Activated CD4-positive, alpha-beta T cell treated with anti-CD3 and anti-CD28 coated beads, Interleukin-2, amount 50 U/mL, for 16 hours (primary cell): ENCODE measurements at places on chromosomes 5 and 9.
A peak's percentile ranks its signal among the peaks of the same experiment; 100 is the strongest.

GRCh38 chr5:80129146-80129545, 94.0 kb downstream of the THBS4 start:
- DNase-seq: no peak

GRCh38 chr5:175750511-175750931, 92.7 kb downstream of the HRH2 start:
- no peak for DNase-seq

DNA sequence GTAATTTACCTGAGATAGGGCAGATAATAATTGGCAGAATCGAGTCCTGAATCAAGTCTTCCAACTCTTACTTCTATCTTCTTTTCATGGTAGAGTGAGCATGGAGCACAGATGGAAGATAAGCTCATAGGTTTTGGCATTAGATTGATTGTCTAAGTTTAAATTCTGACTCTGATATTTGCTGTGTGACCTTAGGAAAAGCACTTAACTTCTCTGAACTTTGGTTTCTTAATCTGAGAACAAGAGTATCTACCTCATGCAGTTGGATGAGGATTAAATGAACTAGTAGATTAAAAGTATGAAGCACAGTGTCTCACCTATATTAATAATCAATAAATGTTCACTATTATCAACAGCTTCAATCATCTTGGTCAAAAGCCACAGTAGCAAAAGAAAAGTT, 9.4 kb upstream of the ASTN2 start:
- no peak for DNase-seq

DNA sequence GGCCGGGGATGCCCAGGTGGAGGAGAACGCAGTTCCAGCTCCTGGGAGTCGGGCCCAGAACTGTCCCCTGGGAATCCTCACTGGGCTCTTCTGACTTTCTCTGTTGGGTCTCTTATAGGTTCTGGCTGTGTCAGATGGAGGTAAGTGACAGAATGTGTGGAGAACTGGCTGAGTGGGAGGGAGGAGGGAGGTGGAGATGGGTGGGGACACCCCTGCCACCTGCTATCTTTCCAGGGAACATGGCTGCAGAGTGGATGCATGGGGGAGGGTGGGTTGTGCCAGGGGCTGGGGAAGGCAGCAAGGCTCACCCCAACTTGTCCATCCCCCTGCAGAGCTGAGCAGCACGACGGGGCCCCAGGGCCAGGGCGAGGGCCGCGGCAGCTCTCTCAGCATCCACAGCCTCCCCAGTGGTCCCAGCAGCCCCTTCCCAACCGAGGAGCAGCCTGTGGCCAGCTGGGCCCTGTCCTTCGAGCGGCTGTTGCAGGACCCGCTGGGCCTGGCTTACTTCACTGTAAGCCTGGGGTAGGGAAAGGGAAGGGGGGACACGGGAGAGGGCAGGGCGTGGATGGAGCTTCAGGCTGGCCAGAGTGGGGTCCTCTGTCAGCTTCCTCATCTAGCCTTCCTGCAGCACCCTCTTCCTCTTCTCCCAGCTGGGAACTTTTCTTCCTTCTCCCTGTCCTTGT, 8.3 kb downstream of the RGS14 start:
- no peak for DNase-seq

DNA sequence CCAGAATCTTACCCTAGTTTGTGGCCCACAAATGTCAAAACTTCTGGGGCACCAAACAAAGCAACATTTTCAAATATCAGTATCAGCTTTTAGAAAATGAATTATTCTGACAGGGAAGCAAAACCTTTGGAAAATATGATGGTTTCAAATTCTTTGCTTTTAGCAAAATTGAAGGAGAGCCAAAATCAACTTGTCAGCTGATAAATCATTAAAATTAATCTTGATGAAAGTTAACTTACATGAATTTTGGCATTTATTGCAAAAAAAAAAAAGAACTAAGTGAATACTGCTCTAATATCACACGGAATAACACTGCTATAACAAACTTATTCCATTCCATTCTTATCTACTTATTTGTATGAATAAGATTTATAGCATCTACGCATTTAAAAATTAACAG, 158.1 kb upstream of the TARS1 start:
- DNase-seq: no peak

DNA sequence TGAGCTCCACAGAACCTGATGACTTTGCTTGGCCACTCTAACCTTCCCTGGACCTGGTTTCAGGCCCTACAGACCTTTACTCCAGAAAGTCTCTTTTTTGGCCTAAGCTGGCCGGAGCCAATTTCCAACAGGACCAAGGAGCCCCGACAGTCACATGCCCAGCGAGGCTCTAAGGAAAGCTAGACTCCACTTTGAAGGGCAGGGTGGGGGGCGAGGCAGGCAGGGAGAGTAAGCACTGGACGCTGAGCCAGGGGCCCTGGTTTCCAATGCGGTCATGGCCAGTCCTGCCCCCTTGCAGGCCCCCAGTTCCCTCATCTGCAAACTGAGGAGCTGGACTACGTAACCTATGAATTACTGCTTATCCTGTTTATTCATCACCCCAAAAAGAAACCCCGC, 65.2 kb downstream of the ADAMTS2 start:
- DNase-seq: no peak

DNA sequence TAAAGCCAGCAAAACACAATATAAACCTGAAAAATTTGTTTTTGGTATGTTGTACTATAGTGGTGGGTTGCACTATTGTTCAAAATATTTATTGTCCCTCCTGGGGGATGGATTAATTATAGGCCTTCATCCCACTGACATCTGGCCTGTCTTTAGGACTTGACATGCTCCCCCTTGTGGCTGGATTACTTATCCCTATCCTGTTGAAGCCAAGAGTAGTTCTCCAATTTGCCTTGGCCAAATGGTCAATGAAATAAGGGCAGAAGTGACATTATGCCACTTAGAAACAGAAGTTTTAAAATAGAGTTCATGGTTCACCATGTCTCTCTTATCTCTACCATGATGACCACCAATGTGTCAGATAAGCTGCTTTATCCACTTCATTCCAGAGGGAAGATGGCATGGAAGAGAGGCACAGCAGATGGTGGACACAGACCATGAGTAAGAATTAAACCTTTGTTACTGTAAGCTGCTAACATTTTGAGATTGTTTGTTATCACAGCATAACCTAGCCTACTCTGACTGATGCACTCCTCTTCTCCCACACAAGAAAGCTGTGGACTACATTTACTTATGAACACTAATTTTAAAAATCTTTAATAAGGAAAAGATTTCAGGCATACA, 29.2 kb upstream of the ARHGEF28 start:
- DNase-seq: peak; percentile 18

- no peak for DNase-seq
Observed at GRCh38 chr9:33048054-33048465, 23.0 kb downstream of the DNAJA1 start.

DNA sequence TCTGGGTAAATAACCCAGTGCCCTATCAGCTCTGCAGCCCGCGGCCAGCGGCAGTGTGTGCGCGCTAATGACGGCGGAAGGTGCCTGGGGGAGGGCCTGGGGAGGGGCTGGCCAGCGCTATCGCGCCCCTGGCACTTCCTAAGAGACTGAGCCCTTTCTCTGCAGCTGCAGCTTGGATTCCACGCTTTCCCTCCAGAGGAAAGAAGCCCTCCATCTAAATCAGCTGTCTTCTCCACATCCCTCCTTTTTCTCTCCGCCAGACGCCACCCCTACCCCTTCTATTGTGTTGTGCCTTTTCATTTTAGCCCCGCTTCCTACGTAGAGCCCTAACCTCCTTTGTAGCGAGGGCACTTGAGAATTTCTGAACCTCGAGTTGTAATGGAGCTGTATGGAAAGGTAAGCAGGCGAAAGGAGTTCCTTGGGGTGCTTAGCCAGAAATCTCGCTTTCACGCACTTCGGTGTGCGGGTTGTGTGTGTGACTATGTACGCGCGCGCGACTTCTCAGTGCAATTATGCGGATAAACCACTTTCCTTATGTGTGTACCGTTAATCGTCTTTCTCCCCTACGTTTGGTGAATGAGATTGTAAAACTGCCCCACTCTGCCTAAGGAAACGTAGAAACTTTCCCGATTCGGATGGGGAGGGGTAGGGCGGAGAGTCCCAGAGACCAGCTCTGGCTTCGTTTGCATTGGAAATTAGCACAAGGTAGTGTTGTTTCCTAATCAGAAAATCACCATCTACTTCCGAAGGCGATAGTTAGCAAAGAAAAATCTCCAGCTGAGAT, 664 bp upstream of the RAB3C start:
- no peak for DNase-seq

DNA sequence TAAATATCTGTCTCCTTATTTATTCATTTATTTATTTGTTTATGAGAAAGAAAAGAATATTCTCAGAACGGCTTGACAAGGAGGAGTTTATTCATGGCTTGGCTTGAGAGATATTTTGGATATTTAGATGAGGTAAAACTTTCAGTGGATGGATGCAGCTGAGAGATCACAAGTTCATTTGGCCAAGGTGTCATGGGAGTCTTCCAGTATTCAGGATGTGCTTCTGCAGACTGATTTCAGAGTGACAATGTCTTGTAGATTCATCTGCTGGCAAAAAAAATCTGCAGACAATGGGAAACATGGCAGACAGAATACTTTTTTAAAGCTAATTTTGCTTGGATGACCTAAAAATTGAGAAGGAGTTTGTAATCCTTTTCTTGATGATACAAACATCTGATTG, 38.5 kb downstream of the XRCC4 start:
- no peak for DNase-seq

GRCh38 chr5:7991125-7991821, 122.3 kb downstream of the MTRR start:
- DNase-seq: no peak

GRCh38 chr5:57488215-57488955, 5.8 kb upstream of the ACTBL2 start:
- no peak for DNase-seq

- DNase-seq: peak; percentile 8
Observed at GRCh38 chr9:121322037-121322736, 47.9 kb downstream of the STOM start.

DNA sequence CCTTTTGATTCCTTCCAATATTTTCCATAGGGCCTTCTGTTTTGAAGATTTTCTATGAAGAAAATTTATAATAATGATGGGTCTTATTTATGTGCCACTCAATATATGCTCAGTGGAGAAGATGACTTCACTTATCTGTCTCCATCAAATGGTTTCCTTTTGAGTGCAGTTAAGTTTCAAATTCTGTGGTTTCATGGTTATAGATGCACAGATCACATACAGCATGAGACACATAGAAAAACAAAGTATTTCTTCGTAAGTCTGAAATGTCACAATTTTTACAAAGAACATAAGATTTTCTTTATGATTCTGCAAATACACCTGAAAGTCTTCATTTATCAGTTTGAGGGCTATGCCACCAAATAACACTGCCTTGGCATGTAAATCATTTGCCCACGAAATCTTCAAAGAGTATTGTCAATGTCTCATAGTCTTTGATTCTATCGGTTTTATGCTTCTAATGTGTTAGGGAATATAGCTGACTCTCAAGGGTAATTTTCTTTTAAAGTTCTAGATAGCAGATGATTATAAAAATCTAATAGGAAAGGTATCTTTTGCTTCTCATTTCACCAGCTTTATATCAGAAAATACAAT, 14.1 kb downstream of the CFAP95 start:
- peak; percentile 64 for DNase-seq

- peak; percentile 81 for DNase-seq
Observed at GRCh38 chr9:109918339-109919163, 138.6 kb downstream of the PALM2AKAP2 start.

DNA sequence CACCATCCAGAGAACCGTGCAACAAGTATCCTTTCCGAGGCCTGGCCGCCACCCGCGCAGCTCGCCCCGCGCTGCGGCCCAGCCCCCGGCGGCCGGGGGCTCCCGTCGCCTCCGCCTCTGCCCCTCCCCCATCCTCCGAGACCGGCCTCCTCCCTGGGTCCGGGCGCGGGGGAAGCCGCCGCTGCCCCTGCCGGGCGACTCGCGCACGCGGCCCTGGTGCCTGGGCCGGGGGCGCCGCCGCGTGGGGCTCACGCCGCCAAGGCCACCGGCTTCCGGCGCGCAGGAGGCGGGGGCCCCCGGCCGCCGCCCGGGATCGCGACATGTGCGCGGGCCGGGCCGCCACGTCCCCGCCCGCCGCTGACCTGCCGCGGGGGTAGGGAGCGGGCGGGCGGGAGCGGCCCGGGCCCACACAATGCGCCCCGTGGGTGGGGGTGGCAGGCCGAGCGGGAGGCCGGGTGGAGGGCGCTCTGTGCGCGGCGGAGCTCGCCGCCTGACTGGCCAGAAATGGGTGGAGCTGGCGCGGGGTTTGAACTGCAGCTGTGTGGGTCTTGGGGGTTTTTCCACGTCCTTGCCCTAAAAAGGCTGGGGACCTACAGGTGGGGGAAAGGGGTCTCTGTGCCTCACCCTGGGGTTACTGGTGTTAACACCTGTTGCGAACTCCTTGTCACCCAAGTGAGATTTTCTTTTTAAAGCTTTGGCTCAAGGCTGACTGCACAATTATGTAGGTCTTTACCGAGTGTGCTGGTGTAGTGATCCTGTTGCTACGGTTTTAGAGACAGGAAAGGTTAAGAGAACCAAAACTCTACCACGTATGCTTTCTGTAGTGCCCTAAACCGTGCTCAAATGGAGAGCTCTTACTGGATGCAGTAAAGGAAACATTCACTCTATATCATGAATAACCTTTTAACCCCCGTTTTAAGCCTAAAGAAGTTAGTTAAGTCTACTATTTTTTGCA, 32.3 kb downstream of the TNPO1 start:
- DNase-seq: peak; percentile 45

GRCh38 chr9:129340427-129341170, 162.5 kb upstream of the IER5L start:
- no peak for DNase-seq

- no peak for DNase-seq
Observed at GRCh38 chr5:22465177-22465576, 388.0 kb downstream of the CDH12 start.

DNA sequence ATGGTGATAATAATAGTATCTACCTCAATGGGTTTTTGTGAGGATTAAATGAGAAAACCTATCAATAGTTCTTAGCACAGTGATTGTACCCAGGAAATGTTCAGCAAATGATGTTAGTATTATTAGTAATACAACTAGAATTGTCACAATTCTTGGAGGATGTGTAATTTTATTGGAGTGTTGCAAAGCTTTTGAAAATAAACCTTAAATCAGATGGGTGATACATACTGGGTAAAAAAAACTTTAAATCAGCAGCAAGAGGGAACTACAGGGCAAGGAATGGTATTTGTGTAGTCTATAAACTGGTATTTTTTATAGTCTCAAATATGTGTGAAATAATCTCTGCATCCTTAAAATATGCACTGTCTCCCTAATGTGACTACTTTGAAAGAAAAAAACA, 371.6 kb downstream of the PIK3R1 start:
- no peak for DNase-seq

DNA sequence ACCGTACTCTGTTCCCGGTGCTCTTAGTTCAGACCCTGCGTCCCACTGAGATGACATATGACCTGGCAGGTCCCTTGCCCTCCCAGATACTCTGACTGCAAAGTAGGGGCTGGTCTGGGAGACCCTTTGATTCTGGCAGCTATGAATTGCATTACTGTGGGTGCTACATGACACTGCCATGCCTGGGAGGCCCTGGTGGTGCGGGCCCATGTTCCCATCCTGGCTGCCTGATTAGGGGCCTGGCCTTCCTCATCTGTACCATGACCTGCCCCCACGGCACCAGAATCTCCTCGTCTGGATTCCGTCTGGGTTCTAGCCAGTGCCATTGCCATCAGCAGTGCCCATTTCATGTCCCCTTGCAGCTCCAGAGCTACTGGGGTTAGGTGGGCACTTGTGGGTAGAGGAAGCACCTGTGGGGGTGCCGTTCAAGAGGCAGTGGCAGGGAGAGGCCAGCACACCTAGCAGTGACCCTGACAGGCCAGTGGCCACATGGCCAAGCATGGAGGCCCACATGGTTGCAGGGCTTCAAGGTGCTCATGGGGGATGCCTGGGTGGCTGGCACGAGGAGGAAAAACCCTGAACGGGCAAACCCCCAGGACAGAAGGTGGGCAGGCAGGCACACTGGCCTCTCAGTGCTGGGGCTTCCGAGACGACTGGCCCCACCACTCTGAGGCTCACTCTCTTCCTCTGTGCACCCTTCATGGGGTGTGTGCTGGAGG, 69.7 kb downstream of the PHF2 start:
- no peak for DNase-seq
